IPS DF 6.9 (cell line): ENCODE measurements at places on chromosomes 12 and 14.

DNA sequence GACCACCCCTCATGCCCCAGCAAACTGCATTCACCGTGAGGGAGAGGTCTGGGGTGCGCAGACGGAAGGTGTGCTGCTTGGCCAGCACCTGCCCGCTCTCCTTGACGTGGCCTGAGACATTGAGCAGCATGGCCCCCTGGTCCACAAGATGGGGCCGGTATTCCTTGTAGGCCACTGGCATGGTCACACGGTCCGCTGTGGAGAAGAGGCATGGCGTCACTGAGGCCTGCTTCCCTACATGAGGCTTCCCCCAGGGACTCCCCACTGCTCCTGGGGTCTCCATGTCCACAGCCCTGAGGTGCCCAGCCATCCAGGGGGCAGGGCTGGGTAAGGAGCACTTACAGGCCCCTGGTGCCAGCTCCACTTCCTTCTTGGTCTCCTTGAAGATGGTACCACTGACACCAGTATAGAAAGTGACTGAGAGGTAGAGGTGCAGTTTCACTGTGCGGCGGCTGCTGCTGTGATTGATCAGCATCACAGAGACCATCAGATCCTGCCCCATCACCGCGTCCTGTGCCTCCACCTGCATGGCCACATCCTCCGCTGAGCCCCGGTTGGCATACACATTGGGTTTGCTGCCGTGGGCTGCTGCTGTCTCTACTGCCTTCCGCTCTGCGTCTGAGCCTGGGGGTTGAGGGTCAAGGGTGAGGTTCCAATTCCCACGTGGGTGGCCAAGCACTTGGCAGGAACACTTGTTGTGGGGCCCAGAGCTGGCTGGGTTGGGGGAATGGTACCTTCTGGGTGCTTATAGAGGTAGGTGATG, 8.2 kb downstream of the TGM1 start:
- DNase-seq: no peak

- DNase-seq: no peak
Observed at GRCh38 chr12:106600503-106600902, 17.7 kb downstream of the RFX4 start.

GRCh38 chr12:54415221-54415929, 3.7 kb downstream of the ITGA5 start:
- no peak for DNase-seq

GRCh38 chr14:89117012-89117411, 292.6 kb downstream of the TTC8 start:
- DNase-seq: no peak

DNA sequence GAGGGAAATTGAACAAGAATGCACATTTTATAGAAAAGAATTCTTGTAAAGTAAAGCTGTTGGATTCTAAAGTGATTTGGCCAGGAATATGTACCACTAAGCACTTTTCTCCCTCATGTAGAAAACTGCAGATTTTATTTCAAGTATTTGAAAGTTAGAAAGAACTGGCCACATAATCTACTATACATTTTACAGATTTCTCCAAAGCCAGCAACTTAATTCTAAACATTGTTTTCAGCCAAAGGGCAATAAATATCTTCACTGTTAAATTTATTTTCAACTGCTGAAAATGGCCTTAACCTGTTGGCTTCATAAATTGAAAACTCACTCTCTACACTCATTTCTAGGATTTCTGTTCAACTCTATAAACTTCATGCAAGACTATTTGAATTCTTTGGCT, 15.6 kb upstream of the KERA start:
- no peak for DNase-seq

DNA sequence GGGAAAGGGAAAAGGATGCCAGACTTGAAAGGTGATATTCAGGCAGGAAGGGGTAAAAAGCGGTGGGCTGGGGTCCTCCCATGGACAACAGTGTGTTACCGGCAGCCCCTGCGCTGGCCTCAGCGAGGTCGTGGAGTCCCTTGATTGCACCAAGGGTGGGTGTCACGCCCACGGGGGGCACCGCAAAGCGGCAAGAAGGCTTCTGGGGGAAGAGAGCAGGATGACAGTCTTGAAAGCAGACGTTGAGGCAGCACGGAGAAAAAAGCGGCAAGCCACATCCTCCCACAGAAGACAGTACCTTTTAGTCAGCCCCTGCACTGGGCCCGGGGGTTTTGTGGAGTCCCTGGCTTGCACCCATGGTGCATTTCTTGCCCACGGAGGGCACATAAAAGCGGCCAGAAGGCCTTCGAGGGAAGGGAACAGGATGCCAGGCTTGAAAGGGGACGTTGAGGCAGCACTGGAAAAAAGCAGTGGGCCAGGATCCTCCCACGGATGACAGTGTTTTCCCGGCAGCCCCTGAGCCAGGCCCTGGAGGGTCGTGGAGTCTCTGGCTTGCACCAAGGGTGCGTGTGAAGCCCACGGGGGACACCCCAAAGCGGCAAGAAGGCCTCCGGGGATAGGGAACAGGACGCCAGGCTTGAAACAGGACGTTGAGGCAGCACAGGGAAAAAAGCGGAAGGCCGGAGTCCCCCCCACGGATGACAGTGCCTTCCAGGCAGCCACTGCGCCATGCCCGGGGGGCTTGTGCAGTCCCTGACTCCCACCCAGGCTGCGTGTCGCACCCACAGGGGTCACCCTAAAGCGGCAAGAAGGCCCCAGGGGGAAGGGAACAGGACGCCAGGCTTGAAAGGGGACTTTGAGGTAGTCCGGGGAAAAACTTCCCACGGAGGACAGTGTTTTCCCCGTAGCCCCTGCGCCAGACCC, 162.2 kb upstream of the ALG10B start:
- DNase-seq: no peak

DNA sequence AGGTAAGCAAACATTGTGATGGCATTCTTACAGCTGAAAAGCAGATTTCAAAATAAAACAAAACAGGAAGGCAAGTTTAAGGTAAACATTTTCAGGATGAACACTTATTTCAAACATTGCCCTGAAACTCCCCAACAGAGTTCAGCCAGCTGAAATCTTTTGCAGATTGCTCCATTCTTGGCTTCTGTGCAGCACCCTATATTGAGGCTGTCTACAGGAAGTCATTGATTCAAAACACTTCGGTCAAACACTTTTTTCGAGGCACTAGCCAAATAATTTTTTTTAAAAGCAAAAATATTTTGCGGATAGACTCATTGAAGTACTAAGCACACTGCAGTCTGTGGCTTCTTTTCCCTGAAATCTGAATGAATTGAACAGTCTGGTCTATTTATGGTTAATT, 318.1 kb upstream of the PDE3A start:
- DNase-seq: no peak

- DNase-seq: no peak
Observed at GRCh38 chr14:96940009-96940408, 142.8 kb downstream of the VRK1 start.

- DNase-seq: no peak
Observed at GRCh38 chr12:50050410-50051098, 6.8 kb upstream of the ASIC1 start.

- peak; percentile 20 for DNase-seq
Observed at GRCh38 chr14:80213602-80214001, 2.3 kb upstream of the DIO2 start.

DNA sequence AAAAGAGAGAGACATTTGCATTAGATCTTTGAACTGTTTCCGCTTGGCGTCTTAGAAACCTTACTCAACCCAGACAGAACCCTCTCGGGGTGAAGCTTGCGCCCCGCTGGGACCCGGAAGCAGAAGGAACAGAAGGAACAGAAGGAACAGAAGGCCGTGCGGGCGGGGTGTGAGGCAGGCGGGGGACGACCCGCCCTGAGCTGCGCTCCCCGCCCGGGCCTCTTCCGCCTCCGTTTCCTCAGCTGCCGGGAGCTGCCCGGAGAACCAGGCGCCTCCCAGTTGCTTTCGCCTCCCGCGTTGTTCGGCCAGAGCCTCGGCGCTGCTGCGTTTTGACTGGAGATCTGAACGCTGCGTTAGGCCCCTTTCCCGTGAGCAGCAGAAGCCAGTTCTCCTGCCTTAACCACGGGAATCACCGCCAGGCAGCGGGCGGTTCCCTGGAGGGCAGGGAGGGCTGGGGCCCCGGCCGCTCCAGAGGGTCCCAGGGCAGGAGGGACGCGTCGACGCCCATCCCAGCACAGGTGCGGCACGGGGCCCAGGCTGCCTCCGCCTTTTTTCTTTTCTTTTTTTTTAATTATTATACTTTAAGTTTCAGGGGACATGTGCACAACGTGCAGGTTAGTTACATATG, 19.3 kb upstream of the MMP17 start:
- no peak for DNase-seq

DNA sequence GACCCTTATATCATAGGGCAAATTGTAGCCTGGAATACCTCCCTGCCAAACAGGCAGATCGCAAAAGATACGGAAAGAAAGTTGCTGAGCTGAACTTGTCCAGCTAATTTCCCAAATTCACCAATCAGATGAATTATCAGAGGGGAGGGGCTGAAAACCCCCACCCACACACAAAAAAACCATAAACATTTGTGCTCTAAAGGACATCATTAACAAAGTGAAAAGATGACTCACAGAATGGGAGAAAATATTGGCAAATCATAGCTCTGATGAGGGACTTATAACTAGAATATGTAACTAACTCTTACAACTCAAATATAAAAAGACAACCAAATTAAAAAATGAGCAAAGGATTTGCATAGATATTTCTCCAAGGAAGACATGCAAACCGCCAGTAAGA, 36.3 kb downstream of the PTHLH start:
- DNase-seq: no peak

DNA sequence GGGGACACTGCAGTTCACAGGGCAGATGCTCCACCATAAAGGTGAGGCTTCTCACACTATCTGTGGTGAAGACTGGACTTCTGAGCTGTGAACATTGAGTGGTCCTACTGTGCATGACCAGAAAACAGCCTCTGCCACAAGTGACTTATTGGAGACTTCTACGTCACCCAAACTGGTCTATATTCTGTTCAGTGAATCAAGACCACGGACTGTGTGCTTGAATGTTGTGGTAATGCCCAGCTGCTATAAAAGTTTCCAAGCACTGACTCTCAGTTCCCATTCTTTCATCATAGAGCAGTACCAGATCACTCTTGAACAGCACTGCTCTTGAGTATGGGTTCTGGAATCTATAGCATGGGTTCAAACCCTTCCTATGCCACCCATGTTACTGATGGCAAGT, 4.8 kb upstream of the PLEK2 start:
- DNase-seq: no peak

DNA sequence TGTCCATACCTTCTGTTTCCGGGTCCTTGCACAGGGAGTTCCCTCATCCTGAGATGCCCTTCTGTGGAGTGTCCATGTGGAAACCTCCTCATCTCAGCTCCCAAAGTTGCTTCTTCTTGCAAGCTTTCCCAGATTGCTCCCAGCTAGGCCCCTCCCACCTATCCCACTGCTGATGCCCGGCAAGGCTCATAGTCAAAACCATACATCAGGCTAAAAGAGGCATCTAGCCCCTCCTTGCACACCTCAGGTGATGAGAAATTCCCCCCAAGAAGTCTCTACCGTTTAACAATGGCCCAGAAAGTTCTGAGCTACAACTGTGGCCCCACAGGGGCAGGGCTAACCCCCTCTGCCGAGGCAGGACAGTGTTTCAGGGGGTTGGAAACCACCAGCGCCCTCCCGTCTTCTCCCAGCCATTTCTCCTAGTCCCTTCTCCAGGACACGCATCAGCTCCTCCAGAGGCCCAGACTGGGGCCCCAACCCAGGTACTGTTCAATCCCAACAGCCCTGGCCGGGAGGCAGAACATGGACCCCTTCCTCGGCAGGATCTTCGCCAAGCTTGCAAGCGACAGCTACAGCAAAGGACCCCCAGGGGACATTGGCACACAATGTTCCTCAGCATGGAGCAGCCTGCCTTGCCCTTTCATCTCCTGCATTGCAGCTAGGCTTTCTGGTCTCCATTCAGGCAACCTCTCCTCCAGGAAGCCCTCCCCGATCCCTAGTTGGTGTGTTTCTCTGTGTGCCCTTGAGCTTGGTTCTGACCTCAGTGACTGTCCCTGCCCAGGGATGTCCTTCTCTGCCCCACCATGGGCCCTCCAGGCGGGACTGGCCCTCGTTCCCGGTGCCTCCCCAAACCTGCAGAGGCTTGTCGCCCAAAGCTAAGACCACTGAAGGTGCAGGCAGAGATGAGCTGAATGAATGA, 4.5 kb upstream of the BEGAIN start:
- DNase-seq: no peak

- no peak for DNase-seq
Observed at GRCh38 chr12:96121271-96121711, 72.9 kb upstream of the ELK3 start.

- no peak for DNase-seq
Observed at GRCh38 chr14:50974118-50974517, 29.8 kb upstream of the PYGL start.

- DNase-seq: no peak
Observed at GRCh38 chr12:127590868-127591267, 676.1 kb upstream of the TMEM132C start.
